ENCODE measurements at places on chromosomes 6 and 20.
A peak's percentile ranks its signal among the peaks of the same experiment; 100 is the strongest.

DNA sequence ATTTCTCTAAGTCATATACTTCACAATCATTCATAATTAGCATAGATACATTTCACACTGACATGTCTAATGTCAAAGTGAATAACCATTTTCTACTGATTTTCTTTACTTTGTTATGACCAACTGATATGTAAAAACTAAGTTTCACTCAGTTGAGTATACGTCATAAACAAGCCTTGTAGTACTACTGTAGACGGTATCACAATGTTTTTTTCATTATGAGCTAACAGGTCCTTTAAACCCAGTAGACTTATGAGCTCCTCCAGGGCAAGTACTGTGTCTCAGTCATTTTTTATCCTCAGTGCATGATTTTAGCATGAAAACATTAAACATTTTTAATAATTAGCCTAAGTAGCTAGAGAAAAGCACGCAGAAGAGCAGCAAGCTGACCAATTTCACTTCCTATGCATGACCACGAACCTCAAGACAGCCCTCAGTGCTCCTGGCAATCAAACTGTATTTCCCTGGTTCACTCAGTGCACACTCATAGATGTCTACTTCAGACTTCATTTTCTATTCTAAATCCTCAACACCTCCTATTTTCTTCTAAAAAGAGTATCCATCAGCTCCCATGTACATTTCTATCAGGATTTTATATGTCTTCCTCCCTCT lies 32.0 kb upstream of the TFAP2D start:
- no peak for DNase-seq

DNA sequence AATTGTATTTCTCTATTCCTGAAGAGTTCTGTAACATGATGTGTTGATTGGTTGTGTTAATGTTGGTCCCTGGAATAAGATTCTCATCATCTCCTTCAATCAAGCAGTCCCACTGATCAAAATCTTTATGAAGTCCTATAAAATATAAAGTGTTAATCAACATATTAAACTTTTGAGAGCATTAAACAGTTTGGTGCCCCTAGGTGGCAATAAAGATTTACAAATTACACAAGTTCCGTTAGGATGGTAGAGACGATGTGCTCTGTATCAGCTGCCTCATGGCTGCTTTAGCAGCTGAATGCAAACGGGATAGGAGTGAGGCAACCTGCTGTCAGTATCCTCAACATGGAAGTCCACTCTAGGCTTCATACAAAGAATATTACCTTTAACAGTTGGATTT lies 16.9 kb downstream of the TDRD6 start:
- peak; percentile 13 for DNase-seq

DNA sequence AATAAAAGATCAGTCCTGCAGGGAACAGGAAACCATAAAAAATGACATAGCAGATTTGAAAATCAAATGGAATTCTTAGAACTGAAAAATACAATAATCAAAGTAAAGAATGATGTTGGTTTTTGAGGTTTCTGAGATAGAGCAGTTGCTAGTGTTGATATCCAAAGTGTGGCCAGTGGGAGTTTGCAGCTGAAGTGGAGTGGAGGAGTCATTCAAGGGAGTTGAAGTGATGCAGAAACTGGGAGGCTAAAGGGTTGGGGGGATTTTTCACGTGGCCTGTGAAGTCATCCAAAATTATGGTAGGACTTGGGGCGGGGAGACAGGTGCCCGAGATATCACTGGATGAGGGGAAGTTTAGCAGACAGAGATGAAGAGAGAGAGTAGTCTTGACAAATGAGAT lies 123.6 kb downstream of the CDC5L start:
- no peak for DNase-seq

DNA sequence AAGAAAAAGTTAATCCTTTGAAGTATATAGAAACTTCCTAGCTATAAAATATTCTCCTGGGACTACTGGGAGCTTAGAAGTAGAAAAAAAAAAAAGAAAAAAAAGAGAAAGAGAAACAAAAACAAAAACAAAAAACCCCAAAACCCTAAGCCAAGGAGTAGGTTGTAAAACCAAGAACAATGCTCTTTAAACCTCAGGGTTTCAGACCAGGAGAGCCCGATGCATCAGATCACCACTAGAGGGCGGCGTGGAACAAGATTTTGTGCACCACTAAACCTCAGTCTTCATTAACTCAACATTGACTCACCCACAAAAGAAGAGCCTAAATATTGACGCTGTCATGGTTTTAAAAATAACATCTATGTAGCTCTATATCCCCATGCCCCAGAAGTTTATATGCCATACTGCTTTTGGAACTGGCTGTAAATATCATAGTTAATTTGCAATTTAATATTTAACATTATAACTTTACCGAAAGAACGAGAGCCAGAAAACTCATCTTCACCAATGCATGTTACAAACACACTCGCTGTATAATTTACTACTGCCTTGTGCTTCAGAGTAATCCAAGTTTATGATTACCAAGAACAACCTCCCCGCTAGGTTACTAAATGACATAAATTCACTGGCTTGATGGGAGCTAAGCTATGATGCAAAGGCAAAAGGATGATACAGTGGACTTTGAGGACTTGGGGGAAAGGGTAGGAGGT lies 19.2 kb downstream of the MCUR1 start:
- peak; percentile 83 for DNase-seq

DNA sequence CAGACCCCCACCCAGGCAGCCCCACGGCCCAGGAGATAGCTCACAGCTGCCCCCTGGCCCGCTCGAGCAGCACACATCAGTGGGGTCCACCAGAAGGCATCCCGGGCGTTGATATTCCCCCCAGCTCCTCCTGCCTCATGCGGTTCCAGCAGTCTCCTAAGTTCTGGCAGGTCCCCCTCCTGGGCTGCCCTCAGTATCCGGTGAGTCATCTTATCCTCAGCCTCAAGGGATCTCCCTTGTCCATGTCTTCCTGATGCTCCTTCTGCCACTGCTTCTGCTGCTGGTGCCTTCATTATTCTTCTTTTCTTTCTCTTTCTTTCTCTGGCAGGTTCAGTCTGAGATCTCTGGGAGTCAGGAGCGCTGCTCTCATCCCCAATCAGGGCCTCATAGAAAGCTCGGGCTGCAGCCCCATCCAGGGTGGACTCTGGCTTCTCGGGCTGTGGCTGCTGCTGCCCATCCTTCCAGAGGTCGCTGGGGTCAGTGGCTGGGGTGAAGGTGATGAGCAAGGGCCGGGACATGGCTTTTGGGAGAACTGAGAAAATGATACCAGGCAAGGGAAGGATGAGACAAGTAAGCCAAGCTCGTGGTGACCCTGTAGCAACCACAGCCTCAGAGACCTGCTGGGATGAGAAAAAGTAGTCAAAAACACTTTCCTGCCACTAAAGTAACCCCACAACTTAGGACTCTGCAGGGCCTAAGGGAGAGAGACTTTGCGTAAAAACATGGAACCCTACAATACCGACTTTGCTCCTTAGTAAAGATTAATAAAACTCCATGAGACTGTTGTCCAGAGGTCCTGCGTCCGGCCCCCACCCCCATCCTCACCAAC lies 622 bp downstream of the GPANK1 start:
- no peak for DNase-seq

- DNase-seq = peak; percentile 80
These were observed at the start of gene BCL2L1 for GRCh38 chr20:31722257-31723068. BCL2L1 (minus strand) TSS chr20:31722868; CDS start chr20:31722218, 650 bp downstream.

GRCh38 chr6:10276106-10276505 lies 138.8 kb downstream of the TFAP2A start:
- no peak for DNase-seq

- DNase-seq = peak; percentile 61
These were observed 68.6 kb upstream of the CCN6 start for GRCh38 chr6:111985202-111985731.

DNA sequence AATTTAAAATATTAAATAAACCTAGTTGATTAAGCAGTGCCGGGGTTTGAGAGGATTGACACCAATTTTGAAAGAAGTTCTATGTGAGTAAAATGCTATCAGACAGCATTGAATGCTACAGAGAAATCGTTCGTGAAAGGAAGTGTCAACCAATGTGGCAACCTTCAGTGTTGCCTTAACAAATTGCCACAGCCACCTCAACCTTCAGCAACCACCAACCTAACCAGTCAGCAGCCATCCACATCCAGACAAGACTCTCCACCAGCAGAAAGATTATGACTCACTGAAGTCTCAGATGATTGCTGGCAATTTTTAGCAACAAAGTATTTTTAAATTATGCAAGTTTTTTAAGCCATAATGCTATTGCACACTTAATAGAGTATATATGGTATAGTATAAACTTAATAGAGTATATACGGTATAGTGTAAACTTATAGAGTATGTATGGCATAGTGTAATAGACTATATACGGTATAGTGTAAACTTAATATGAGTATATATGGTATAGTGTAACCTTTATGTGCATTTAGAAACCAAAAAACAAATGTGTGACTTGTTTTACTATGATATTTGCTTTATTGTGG lies 65.3 kb upstream of the ID4 start:
- no peak for DNase-seq

GRCh38 chr6:26183237-26183580 lies 96.0 kb downstream of the HFE start:
- no peak for DNase-seq

DNA sequence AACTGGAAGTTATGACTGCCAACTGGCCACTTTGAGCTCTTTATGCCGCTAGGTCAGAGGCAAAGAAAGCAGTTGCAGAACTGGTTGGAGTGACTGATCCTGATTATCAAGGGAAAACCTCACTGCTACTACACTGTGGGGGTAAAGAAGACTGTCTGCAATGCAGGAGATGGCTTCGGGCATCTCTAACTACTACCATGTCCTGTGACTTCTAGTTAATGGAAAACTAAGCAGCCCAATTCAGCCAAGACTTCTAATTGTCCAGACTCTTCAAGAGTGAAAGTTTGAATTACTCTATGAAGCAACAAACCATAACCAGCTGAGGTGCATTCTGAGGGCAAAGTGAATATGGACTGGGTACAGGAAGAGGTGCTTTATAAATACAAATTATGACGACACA lies 773.6 kb upstream of the SLC35B3 start:
- DNase-seq = no peak

GRCh38 chr6:56093776-56094175 lies 153.6 kb downstream of the COL21A1 start:
- DNase-seq = no peak

DNA sequence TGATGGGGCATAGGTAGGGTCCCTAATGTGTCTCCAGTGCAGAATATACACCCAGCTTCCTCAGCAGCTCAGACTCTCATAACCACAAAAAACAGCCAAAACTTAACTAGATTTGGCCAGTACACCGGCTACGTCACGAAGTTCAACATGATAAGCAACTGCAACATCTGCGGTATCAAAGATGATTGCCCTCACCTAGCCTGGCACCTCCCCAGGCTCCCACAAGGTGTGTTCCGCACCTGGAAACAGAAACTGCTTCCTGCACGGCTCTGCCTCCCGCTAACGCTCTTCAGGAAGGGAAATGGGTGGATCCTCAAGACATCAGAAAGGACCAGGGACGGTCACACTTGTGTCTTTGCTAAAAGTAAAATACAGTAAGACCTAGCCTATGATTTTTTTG lies 9.5 kb downstream of the TXNDC5 start:
- no peak for DNase-seq

DNA sequence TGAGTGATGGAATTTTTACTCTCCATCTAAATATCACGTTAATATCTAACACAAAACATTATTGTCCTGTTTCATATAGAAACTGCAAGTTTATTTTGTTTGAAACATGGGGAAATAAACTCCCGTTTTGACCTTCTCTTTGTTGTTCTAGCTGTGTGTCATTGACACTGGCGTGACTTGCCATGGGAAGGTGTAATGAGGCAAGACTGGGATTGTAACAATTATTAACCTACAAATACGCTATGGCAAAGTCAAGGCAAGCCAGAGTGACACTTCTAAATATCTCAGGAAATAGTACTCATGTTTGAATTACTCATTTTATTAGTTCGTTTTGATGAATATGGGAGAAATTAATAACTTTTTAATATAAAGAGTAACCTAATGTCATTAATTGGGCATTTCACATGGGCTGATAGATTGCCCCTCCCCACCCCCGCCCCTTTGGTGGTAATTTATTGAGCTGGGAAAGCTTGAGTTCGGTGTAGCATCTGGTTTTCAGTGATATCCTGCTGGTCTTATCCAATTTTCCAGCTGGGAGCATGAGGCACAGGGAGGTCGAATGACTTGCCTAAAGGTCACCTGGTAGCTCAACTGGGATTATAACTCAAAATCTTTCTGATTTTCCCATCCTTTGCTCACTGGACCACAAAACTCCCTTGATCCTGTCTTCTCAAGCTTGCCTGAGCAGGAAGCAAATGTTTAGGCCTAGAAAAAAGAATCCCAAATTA lies 380.6 kb upstream of the JAG1 start:
- DNase-seq = no peak

GRCh38 chr20:38659597-38659880 lies 57.9 kb downstream of the ARHGAP40 start:
- DNase-seq = no peak

DNA sequence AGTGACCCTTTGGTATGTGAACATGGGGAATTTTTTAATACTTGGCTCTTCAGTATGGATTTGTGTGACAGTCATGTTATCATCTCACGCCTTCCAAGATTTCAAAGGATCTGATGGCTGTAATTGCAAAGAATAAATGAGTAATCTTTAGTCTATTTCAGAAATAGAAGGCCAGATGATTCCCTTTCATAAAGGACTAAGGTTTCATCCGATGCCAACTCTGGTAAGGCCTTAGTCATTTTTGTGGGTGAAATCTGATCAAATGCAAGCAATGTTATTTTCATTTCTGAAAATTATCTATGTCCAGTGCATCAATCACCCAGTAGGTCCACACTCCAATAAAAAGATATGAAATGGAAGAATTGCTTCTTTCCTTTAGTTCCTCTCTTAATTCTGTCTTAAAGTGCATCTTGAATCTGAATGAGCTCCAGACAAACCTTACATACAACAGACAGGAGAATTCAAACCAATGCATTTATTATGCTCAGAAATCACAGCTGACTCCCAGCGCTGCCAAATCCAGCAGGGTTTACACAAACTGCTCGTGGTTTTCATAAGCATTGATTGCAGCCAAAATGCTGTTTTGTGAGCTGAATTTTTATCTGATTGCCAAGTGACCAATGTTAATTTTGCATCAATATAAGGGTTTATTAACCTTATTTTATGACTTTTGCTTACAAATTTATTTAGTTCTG lies 565.2 kb upstream of the MARCKS start:
- DNase-seq = no peak

- no peak for DNase-seq
These were observed 154.4 kb downstream of the DST start for GRCh38 chr6:56488281-56488680.

DNA sequence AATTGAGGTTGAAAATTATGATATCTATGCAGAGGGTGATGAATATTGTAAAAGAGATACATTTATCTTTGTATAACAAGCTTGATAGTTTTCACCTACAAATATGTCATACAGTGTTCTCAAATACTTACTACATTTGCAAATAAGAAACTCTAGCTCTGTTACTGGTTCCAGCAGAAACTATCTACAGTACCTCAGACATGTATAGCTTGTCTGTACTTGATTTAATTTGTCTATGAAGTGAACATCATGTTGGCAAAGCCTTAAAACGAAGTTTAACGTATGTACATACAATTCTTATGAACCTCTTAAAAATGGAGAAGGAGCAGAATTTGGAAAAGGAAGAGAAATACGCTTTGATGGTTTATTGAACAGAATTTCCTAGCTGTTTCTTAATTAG lies 201.4 kb upstream of the MARCKS start:
- no peak for DNase-seq

GRCh38 chr6:44430326-44430725 lies 42.8 kb downstream of the CDC5L start:
- no peak for DNase-seq

- DNase-seq = peak; percentile 56
These were observed 8.0 kb upstream of the IER3 start for GRCh38 chr6:30752157-30752927.

Data from CD4-positive, alpha-beta T cell treated with Interleukin-4 for 1 hour (primary cell).